ENCODE measurements at places on chromosomes 13 and 19.

DNA sequence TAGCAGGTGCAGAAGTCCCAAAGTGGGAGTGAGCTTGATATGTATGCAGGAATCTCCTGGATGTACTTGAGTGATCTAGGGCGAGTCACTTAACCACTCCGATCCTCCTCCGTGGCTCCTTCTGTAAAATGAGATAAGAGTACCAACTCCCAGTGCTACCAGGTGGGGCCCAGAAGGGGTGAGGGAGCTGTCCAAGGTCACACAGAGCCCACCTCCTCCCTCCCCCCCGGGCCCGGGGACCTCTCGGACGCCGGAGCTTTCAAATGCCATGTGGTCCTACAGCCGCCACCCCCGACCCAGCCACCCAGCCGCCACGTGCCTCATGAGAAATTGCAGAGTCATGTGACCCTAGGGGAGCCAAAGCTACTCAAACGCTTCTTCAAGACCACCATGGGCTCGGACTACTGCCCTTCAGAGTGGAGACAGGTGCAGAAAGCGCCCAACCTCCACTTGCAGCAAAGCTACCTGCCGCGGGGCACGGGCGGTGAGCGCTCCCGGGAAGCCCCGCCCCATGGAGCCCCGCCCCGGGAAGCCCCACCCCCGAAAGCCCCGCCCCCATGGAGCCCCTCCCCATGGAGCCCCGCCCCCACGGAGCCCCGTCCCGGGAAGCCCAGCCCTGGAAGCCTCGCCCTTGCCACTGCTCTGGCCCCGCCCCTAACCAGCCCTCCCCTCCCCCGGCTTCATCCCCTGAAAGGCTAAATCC, 10.1 kb upstream of the ZNF358 start:
- DNase-seq, result no peak

DNA sequence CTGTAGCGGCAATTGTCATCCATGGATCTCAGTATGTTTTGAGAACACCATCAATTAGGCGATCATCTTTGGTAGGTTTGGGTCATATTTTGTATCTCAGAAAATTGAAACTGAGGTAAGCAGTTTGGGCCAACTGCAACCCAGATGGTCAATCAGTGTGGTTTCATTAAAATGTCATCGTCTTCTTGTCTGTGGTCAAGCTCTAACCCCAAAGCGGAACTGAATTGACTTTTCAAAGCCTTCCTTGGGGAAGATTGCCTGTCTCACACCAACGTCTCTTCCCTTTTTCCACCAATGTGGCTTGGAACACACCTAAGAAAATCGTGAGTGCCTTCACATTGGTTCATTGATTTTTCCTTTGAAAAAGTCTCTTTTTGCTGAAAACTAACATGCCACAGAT, 56.3 kb upstream of the UBAC2 start:
- DNase-seq, result no peak

GRCh38 chr13:77431449-77431848, 104.1 kb upstream of the SCEL start:
- DNase-seq, result no peak

DNA sequence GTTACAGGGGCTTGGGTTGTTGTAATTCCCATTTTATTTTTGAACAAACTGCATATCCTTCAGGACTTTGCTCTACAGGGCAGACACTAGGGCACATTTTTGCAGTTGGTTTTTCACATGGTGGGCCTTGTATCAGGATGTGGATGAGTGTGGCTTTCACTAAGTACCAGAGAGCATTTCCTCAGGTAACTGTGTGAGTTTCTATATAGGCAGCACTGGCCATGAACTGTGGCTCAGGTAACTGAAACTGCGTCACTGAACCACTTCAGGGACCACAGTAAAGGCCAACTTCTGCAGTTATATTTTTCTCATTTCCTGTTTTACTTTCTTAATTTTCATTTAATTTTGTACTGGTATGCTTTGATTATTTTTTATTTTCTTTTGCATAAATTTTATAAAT, 166.5 kb downstream of the ZNF486 start:
- DNase-seq, result no peak

- no peak for DNase-seq
These were observed 34.2 kb downstream of the TDRD3 start for GRCh38 chr13:60431108-60431700.

GRCh38 chr19:48852292-48852691, 16.0 kb upstream of the HSD17B14 start:
- no peak for DNase-seq

GRCh38 chr13:42992764-42993122, 702 bp upstream of the EPSTI1 start:
- DNase-seq, result no peak

GRCh38 chr19:13070425-13071140, 32.1 kb downstream of the LYL1 start:
- no peak for DNase-seq

DNA sequence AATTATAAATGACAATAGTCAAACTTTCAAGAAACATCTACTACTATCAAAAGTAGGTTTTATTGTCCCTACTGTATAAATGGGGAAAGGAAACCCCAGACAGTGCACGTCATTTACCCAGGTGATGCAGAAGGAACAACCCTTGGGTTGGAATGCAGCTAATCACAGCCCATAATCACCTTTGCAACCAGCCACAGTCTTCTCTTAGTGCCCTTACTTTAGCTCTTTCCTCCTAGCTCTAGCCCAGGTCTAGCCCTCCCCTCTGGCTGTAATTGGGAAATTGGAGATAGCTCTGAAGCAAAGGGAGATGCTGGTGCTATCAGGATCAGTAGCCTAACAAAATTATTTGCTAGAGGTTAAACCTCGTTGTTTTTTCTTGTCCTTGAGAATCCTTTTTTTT, 25.5 kb upstream of the TSC22D1 start:
- no peak for DNase-seq

DNA sequence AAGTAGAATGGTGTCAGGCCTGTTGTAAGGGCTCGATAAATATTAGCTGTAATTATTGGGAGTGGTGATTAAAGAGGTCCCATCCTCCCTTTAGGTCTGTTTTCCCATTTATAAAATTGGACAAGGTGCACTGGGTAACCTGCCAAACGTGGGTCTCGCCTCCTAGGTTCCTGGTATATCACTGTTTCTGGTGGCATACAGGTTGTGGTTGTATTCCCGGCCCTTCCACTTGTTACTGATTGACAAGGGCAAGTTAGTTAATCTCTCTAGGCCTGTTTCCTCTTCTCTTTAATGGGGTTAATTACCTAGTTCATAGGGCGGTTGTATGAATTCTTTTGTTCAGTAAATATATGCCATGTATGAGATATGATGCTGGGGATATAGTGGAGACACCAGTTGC, 1.5 kb downstream of the PPP2R1A start:
- no peak for DNase-seq

- no peak for DNase-seq
These were observed 52.4 kb downstream of the RFX2 start for GRCh38 chr19:6057651-6058517.

- DNase-seq, result no peak
These were observed 3.3 kb downstream of the NEK5 start for GRCh38 chr13:52125547-52125946.

DNA sequence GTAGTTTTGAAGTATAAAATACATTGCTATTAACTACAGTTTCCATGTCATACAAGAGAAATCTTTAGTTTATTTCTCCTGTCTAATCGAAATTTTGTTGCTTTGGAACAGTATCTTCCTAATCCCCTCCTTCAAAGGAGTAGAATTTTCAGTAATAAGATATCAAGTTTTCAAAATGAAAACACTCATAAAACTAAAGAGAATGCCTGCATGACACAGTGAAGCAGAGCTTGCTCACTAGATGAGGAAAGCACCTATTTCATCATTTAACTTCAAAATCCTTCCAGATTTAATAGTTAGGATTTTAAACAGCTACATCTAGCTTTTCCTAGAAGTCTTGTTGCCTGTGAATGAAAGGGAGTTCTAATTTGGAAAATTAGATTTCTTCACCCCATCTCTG, 80.8 kb downstream of the TNFSF11 start:
- no peak for DNase-seq

DNA sequence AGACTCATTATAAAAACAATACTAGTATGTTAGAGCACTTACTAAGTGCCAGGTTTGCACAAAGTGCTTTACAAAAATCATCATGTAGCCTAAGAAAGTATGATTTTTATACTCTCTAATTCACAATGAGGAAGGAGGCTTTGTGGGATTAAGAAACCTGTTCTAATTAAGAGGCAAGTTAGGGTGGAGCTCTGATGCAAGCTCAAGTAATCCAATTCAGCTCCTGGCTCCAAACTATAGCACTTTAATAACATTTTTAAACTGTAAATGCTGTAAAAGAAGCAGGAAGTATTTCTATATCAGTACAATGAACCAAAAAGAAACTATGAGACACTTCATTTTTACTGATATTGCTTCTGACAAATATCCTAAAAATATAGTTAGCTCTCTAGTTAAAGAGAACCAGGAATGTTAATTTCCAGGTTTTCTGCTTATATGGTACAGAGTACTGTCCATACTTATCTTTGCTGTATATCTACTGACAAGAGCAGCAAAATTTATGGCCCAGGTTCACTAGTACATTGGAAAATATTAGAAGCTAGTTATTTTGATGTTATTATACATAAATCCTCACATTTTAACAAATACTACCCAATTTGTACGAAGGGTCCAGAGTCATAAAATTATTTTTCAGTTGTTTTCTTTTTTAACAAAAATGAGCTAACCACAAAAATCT, 482.0 kb downstream of the DIAPH3 start:
- DNase-seq, result no peak

Measured in posterior cingulate gyrus (tissue), 11 donors.